Panc1 (cell line): ENCODE measurements at places on chromosomes 5 and 9. TPM values are rescaled to one million over a fixed set of nuclear protein-coding genes. Genes with fewer than 3 reads are reported as not detected.

- no peak for DNase-seq
These were observed 149.7 kb downstream of the PAPPA start for GRCh38 chr9:116303270-116303669.

DNA sequence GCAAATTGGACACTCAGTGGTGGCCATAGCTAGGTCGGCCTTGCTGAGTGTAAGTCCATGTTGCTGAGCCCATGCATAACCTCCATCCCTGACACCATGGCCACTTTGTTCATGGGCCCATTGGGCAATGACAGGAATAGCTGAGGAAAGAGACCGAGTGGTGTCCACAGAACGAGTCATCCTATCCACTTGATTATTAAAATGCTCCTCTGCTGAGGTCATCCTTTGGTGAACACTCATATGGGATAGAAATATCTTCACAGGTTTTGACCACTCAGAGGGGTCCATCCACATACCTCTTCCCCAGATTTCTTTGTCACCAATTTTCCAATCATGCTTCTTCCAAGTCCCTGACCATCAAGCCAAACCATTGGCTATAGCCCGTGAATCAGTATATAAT is 63.6 kb downstream of the PPIC start:
- no peak for DNase-seq

DNA sequence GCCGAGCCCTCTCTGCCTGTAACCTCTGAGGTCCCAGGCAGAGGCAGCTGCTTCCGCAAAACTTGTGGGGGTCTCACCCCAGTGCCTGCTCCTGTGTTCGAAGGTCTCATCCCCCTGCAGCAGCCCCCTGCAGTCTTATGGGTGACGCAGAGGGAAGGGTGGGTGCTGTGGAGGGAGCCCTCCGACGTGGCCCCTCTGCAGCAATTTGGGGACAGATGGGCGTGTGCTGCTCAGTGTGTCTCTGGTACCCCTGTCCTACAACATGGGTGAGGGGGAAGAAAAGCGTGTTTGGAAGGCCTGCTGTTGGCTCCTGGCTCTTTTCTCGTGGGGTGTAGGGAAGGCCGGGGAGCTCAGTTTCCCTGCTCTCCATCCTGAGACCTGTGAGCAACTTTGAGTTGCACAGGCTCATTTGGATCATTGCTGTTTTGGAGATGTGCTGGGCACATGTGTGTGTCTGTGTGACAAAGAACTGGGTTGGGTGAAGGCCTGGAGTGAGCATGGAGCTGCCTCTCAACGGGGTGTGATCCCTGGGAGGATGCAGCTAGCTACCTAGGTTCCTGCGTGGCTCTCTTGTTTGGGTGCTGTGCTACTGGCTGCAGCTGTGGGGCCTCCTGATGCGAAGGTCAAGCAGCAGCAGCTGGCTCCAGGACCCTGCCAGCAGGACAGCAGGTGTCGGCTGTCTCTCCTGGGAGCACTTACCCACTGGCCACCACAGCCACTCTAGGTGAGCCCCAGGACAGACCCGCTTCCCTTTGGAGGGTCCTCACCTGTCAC is 179.6 kb upstream of the PITX1 start:
- no peak for DNase-seq

- DNase-seq, result no peak
These were observed 44.2 kb downstream of the NKD2 start for GRCh38 chr5:1052641-1053390.

DNA sequence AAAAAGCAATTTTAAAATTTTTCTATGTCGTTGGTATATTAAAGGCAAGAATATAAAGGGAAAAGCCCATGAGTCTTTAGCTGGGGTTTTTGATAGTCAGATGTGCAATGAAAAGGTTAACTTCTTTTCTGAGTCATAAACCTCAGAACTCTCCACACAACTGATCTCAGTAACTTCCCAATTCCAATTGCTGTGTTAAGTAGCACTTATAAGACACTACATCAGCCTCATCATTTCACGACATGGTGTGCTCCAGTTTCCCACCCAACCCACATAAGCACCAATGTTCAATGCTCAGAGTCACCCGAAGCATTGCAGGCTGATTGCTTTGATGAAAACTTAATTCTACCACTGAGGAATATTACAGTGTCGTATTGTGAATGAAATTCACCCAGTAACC is 155.8 kb downstream of the TSSK1B start:
- no peak for DNase-seq

DNA sequence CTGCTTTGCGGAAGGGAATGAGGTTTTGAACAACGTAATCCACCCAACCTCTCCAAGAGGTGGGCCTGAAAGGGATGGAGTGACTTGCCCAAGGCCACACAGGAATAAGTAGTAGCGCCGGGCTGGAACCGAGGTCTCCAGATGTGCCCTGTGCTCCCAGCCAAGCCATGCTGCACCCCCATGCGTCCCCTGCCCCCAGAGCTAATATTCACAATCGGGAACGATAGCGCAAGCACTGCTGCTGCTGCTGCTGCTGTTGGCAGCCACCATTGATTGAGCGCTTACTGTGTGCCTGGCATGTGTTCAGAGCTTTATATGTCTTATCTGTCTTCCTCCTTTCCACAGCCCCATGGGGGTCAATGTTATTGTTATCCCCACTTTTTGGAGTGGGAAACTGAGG is 43.9 kb downstream of the AMBP start:
- no peak for DNase-seq

GRCh38 chr9:123796094-123796493 is 133.8 kb downstream of the DENND1A start:
- DNase-seq, result no peak

DNA sequence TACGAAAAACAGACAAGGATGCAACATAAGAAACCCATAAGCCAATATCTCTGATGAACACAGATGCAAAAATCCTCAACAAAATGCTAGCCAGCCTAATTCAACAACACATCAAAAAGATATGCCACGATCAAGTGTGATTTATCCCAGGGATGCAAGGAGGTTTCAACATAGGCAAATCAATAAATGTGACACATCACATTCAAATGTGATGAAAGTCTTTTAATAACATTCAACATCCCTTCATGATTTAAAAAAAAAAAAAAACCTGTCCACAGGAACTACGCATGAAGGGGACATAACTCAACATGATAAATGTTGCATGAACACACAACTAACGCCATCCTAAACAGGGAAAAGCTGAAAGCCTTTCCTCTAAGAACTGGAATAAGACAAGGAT is 102.2 kb downstream of the PLPP1 start:
- no peak for DNase-seq

DNA sequence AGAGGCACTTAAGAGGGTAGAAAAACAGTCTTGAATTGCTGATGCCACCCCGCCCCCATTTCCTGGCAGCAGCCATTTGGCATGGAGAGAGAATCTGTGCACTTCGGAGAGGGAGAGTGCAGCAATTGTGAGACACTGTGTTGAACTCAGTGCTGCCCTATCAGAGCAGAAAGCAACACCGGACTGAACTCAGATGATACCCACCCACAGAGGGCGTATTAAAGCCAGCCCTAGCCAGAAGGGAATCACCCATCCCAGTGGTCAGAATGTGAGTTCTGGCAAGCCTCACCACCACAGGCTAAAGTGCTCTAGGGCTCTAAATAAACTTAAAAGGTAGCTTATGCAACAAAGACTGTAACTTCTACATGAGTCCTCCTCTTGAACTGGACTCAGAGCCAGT is 88.4 kb upstream of the RGS7BP start:
- no peak for DNase-seq

DNA sequence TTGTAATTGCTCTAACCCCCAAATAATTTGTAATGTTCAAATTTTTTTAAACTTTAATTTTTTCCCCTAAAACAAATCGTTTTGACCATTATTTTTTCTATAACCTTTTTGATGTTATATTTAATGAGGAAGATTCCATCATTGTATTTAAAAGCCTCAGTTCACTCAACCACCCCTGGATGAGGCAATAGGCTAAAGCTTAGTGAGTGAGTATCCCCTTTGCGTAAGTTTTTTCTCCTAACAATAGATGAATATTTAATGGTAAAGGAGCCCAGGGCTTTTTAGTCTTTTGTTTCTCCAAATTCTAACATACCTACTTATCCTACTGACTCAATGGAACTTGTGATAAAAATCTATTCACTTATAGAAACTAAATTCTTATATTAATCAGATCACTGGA is 38.1 kb downstream of the ALDH1A1 start:
- no peak for DNase-seq

DNA sequence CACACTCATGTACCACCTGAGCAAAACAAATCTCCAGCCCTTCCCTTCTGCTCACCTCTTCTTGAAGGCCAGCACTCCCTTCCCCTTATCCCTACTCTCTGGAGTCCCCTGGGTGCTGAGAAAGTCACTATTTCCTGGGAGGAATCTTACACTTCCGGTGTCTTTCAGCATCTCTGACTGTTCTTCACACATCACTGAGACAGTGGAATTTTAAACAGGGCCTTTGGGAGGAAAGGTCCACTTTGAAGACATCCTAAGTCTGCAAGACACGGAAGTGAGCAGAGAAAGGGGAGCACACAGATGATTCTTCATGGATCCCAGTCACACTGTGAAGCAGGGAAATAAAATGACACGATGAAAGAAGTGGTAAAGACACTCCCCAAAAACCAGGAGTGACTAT is 25.6 kb downstream of the FRMD3 start:
- no peak for DNase-seq

GRCh38 chr9:110479481-110479880 is 100.1 kb downstream of the SVEP1 start:
- no peak for DNase-seq

- no peak for DNase-seq
These were observed 30.3 kb downstream of the VCP start for GRCh38 chr9:35042081-35042604.

- no peak for DNase-seq
These were observed 65.5 kb upstream of the TNC start for GRCh38 chr9:115183436-115183835.

- no peak for DNase-seq
These were observed 19.7 kb upstream of the TRAF1 start for GRCh38 chr9:120946259-120946658.

GRCh38 chr5:96628406-96628805 is 33.8 kb upstream of the CAST start:
- no peak for DNase-seq

DIPK1B gene
- 10.6 TPM for total RNA-seq

C9orf50 gene
- not detected for total RNA-seq

PLPP7 gene
- total RNA-seq, result 3.3 TPM

SOX30 gene
- total RNA-seq, result not detected

GDF9 gene
- 0.54 TPM for total RNA-seq
